ENCODE measurements at places on chromosomes 3 and 15. TPM values are rescaled to one million over a fixed set of nuclear protein-coding genes. Genes with fewer than 3 reads are reported as not detected.

The NTRK3 gene
- total RNA-seq: 0.13 TPM

The WDR6 gene
- total RNA-seq: 89.0 TPM

The CLRN1 gene
- total RNA-seq: not detected

The CPA3 gene
- not detected for total RNA-seq

The RHCG gene
- total RNA-seq: not detected

The SLC22A14 gene
- 0.16 TPM for total RNA-seq

The CIAO2A gene
- 46.8 TPM for total RNA-seq

The AHSG gene
- not detected for total RNA-seq

The GPR160 gene
- 1.6 TPM for total RNA-seq

The SCAANT1 gene
- total RNA-seq: not detected
